ENCODE measurements at places on chromosomes 1 and 21. TPM values are rescaled to one million over a fixed set of nuclear protein-coding genes. Genes with fewer than 3 reads are reported as not detected.

- H3K27ac ChIP-seq: peak overlapping the region; percentile 4
- H3K4me1 ChIP-seq: peaks cover 27% of the 10 kb centered on the region
- no peaks in the 10 kb centered on the region for H3K27me3 ChIP-seq
- H3K4me3 ChIP-seq: peak overlapping the region; percentile 55
- no peak for DNase-seq
Observed at GRCh38 chr1:179129702-179130473, 48.0 kb downstream of the TOR3A start.

GRCh38 chr1:62349470-62350233 lies 30.4 kb upstream of the KANK4 start:
- no peak overlapping the region for H3K4me3 ChIP-seq
- H3K36me3 ChIP-seq: no peaks in the 10 kb centered on the region
- no peaks in the 10 kb centered on the region for H3K4me1 ChIP-seq
- H3K27ac ChIP-seq: no peak overlapping the region
- no peak for DNase-seq

DNA sequence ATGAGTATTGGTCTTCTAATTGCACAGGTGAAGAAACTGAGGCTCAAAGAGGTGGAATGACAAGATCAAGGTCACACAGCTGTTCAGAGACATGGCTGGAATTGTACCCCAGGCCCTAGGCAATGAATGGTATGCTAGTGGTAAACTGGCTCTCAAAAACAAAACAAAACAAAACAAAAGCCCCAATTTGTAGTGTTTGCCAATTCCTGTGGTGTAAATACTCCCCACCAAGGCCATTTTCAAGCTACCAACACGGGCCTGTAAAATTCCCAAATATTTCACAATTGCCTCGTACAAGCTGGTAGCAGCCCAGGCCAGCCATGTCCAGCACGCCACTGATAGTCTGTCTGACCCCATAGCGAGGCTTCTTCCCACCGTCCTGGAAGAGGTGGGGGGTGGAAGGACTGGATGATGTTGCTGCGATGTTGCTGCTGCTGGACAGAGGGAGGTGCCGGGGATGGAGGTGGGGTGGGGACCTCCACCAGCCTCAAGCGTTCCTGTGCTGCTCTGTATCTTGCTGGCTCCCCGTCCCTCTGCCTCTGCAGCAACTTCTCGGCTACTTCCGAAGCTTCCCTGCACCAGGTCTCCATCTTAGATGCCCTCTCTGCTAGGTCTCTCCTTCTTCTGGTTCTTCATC lies 62.2 kb upstream of the RUNX3 start:
- H3K27ac ChIP-seq: no peak overlapping the region
- H3K4me3 ChIP-seq: no peak overlapping the region
- H3K4me1 ChIP-seq: no peaks in the 10 kb centered on the region
- no peak for DNase-seq
- no peaks in the 10 kb centered on the region for H3K36me3 ChIP-seq

The LRRC41 gene
- total RNA-seq: 70.7 TPM

DNA sequence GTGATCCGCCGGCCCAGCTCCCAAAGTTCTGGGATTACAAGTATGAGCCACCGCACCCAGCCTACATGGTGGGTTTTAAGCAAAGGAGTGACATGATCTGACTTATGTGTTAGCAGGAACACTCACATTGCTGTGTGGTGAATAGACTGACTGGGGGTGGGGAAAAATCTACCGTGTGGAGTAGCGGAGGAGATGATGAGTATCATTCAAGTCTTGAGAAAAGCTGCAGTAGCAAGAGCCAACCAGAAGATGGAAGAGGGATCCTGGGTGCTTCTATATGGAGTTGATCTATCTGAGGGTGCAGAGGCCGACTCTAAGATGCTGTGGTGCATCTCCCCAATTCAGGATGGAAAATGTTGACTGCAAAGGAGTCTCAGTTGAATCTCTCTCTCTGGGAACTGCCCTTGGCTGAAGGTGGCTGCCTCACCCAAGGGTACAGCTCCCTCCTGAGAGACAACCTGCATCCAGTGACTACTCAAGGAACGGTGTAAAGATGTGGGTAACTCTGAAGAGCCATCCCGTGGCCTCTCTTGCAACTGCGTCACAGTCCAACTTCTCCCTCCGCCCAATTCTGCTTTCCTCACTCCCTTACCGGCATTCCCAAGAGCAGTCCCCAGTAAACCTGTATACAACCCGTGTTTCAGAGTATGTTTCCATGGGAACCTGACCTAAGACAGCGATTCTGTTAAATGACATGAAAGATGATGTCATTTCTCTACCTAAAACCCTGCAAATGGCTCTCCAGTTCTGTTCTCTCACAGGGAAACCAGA lies 7.4 kb upstream of the B3GALNT2 start:
- DNase-seq: no peak
- H3K36me3 ChIP-seq: no peaks in the 10 kb centered on the region
- H3K27me3 ChIP-seq: no peaks in the 10 kb centered on the region
- H3K4me3 ChIP-seq: no peak overlapping the region
- H3K27ac ChIP-seq: no peak overlapping the region

GRCh38 chr1:79497193-79497773 lies 490.8 kb upstream of the ADGRL4 start:
- DNase-seq: no peak
- no peak overlapping the region for H3K4me3 ChIP-seq
- H3K27ac ChIP-seq: no peak overlapping the region
- H3K36me3 ChIP-seq: no peaks in the 10 kb centered on the region
- no peaks in the 10 kb centered on the region for H3K4me1 ChIP-seq
- H3K27me3 ChIP-seq: no peaks in the 10 kb centered on the region

The ACBD3 gene
- total RNA-seq: 44.7 TPM

GRCh38 chr21:38376693-38377092 lies 119.9 kb downstream of the KCNJ15 start:
- H3K36me3 ChIP-seq: no peaks in the 10 kb centered on the region
- no peaks in the 10 kb centered on the region for H3K27me3 ChIP-seq
- peak overlapping the region; percentile 15 for H3K4me3 ChIP-seq
- no peak for DNase-seq

The SNIP1 gene
- 26.2 TPM for total RNA-seq

- H3K4me1 ChIP-seq: no peaks in the 10 kb centered on the region
- H3K27ac ChIP-seq: no peak overlapping the region
- no peak overlapping the region for H3K4me3 ChIP-seq
- H3K27me3 ChIP-seq: no peaks in the 10 kb centered on the region
- no peaks in the 10 kb centered on the region for H3K36me3 ChIP-seq
Observed at GRCh38 chr1:196071447-196071846, 536.8 kb downstream of the KCNT2 start.

DNA sequence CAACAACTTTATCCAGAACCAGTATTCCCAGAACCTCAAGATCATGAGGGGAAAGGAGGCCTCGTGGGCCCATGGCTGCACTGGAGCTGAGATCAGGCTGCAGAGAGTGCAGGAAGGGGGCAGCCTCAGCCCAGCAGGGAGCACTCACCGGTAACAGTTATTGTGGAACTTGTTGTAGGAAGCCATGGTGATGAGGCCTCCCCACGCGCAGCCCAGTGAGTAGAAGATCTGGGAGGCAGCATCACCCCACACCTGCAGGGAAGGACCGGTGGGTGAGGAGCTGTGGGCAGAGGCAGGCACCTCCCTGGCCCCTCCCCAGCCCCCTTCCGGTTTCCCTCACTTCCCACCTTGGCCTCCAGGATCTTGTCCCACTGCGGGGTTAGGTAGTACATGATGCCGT lies 10.8 kb downstream of the CCDC24 start:
- H3K36me3 ChIP-seq: peaks cover 13% of the 10 kb centered on the region
- H3K4me1 ChIP-seq: no peaks in the 10 kb centered on the region
- no peak for DNase-seq
- no peak overlapping the region for H3K4me3 ChIP-seq
- no peak overlapping the region for H3K27ac ChIP-seq

DNA sequence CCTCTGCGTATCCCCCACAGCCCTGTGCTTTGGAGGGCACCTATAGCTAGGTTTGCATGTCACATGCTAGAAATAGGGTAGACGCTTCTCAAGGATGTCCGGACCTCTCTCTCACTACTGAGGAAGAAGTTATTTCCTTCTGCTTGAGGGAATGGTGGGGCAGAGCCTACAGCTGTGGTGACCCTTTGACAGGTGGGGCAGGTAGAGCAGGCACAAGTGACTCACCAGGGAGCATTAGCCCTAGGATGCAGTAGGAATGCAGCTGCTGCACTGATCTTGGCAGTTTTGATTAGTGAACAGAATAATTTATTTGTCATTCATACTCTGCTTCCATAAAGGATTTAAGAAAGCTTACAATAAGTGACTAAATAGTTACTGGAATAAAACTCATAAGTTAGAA lies 129.6 kb upstream of the HOOK1 start:
- no peak overlapping the region for H3K4me3 ChIP-seq
- no peak for DNase-seq
- no peaks in the 10 kb centered on the region for H3K36me3 ChIP-seq

GRCh38 chr21:36968414-36968813 lies 1.9 kb upstream of the HLCS start:
- no peak for DNase-seq
- H3K4me3 ChIP-seq: no peak overlapping the region
- H3K27me3 ChIP-seq: no peaks in the 10 kb centered on the region
- H3K36me3 ChIP-seq: no peaks in the 10 kb centered on the region

- no peaks in the 10 kb centered on the region for H3K4me1 ChIP-seq
- no peaks in the 10 kb centered on the region for H3K36me3 ChIP-seq
- H3K27me3 ChIP-seq: no peaks in the 10 kb centered on the region
- H3K27ac ChIP-seq: no peak overlapping the region
Observed at GRCh38 chr1:168506204-168506819, 37.5 kb downstream of the XCL2 start.

GRCh38 chr1:34808051-34808810 lies 15.4 kb downstream of the GJA4 start:
- no peaks in the 10 kb centered on the region for H3K27me3 ChIP-seq
- no peaks in the 10 kb centered on the region for H3K36me3 ChIP-seq
- no peak for DNase-seq
- no peak overlapping the region for H3K27ac ChIP-seq
- H3K4me1 ChIP-seq: peaks cover 4% of the 10 kb centered on the region

GRCh38 chr21:16468184-16468583 lies 738.4 kb downstream of the USP25 start:
- H3K27ac ChIP-seq: no peak overlapping the region
- no peak for DNase-seq
- H3K4me3 ChIP-seq: no peak overlapping the region
- H3K4me1 ChIP-seq: no peaks in the 10 kb centered on the region

DNA sequence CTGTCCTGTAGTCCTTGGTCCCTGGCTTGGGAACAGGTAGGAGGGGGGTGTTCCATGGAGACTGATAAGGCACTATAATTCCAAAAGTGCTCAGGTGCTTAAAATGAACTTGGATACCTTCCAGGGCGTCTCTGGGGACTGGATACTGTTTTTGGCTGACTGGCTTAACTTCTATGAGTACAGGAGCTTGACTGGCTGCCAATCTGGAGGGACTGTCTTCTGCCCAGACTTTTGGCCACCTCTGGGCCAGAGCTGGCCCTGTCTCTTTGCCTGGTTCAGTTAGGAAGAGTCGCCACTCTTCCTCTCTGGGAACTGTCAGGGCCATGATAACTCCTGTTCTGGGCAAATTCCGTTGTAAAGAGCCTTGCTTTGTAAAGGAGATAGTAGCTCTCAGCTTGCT lies 407.0 kb downstream of the TGFB2 start:
- H3K36me3 ChIP-seq: no peaks in the 10 kb centered on the region
- DNase-seq: no peak
- no peaks in the 10 kb centered on the region for H3K4me1 ChIP-seq

- no peak overlapping the region for H3K4me3 ChIP-seq
- peaks cover 15% of the 10 kb centered on the region for H3K4me1 ChIP-seq
- H3K36me3 ChIP-seq: no peaks in the 10 kb centered on the region
- H3K27ac ChIP-seq: no peak overlapping the region
- no peaks in the 10 kb centered on the region for H3K27me3 ChIP-seq
Observed at GRCh38 chr1:23953020-23953419, 6.6 kb upstream of the PNRC2 start.

GRCh38 chr1:57270927-57271698 lies 152.7 kb downstream of the DAB1 start:
- no peak for DNase-seq
- H3K36me3 ChIP-seq: no peaks in the 10 kb centered on the region
- no peak overlapping the region for H3K27ac ChIP-seq
- H3K27me3 ChIP-seq: no peaks in the 10 kb centered on the region
- H3K4me1 ChIP-seq: no peaks in the 10 kb centered on the region

The SETD4 gene
- 14.1 TPM for total RNA-seq

DNA sequence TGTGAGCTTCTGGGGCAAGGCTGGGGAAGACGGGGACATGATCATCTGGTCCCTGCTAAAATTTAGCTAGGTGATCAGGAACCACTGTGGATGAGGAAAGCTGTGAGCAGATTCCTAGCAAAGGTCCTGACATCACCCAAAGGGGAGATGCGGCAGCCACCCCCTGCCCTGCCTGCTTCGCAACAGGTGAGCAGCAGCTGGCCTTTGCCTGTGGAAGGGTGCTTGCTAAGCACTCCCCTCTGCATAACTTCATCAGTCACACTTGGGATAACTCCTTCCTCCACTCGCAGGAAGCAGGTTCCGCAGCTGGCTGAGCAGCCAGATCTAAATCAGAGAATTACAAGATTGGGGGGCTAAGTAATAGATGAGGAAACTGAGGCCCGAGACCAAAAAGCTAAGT lies 51.2 kb downstream of the KCNN3 start:
- no peaks in the 10 kb centered on the region for H3K4me1 ChIP-seq
- no peak overlapping the region for H3K27ac ChIP-seq
- H3K27me3 ChIP-seq: no peaks in the 10 kb centered on the region
- H3K4me3 ChIP-seq: no peak overlapping the region
- no peak for DNase-seq

DNA sequence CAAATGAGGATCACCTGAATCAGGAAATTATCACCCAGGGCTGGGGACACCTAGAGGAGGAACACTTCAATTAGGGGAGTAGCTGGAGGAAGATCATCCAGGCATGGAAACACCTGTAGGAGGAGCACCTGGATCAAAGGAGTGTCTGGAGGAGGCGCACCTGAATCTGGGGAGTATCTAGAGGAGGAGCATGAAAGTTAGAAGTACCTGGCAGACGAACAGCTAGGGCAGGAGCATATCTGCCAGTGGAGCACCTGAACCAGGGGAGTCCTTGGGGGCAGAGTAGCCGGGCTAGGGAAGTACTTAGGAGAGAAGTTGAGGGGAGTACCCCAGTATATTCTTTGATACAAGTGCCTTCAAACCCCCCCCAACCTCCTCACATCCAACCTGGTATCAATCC lies 1.3 kb downstream of the C1orf210 start:
- DNase-seq: no peak
- H3K27me3 ChIP-seq: no peaks in the 10 kb centered on the region
- H3K36me3 ChIP-seq: no peaks in the 10 kb centered on the region
- no peaks in the 10 kb centered on the region for H3K4me1 ChIP-seq
- H3K4me3 ChIP-seq: no peak overlapping the region
- H3K27ac ChIP-seq: no peak overlapping the region
